NCI-H460 (cell line): ENCODE measurements at places on chromosomes 3 and 15. TPM values are rescaled to one million over a fixed set of nuclear protein-coding genes. Genes with fewer than 3 reads are reported as not detected.

DNA sequence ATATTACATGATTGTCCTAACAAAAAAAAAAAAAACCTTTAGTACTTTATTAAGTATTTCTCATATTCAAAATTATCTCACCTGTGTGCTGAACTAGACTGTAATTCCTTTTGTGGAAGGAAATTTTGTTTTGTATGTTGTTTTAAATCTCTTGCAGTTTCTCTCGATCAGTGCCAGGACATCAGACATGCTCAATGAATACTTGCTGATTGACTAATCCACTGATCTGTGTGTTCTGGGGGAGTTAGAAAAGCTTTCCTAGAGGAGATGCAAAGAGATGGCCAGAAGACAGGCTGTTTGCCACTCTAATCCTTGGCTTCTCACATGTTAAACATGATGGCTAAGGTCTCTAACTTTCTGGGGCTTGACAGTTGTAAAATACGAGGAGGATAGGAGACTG, 233.3 kb upstream of the NR2E3 start:
- no peak for DNase-seq

DNA sequence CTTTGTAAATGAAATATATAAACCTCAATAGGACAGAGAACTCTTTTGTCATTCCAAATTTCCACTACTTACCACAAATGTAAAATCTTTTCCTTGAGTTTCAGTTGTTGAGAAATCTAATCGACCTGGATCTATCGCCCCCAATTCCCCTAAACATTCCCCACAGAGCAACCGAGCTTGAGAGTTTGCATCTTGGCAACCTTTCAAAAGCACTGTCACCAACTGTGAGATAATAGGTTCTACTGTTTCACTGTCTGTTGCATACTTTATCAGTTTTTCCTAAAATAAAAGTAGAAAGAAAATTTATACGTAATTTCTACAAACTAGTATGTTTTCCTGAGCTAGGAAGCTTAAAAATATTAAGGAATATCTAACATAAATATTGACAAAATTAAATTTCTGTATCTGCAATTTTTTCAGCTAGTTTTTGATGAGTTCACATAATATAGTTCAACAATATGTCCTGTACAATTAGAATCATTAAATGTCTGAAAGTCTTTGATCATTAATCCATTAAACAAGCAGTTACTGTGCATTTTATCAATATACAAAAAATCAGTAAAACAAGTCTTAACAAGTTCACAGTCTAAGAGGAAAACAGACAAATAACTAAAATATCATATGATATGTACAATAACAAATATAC, 54.5 kb downstream of the ATR start:
- DNase-seq: no peak

GRCh38 chr3:112894258-112894657, 47.6 kb upstream of the CD200R1L start:
- peak; percentile 19 for DNase-seq

The IL5RA gene
- 0.06 TPM in 1 of 2 replicates, not detected in the other for total RNA-seq

- DNase-seq: no peak
Observed at GRCh38 chr3:37453393-37454389, 279.3 kb upstream of the LRRFIP2 start.

DNA sequence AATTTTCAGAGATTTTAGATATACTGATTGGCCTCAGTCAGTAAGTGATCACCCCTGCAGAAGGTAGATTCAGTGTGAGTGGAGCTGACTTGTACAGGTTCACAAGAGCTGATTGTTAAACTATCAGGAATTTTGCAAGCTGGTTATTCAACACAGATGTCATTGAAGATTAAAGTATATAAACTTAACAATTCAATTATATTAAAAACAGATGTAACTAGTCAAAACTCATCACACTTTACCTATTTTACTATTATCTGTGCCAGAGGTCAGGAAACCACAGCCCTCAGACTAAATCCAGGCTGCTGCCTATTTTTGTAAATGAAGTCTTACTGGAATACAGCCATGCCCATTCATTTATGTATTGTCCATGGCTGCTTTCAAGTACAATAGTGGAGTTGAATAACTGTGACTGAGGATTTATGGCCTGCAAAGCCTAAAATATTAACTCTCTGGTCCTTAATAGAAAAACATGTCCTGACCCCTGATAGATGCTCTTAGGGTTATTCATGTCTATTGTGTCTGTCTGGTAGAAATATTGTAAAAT, 429.3 kb upstream of the PDZRN3 start:
- DNase-seq: no peak

The OCA2 gene
- total RNA-seq: 0.40 and 0.81 TPM in 2 replicates
